ENCODE measurements at places on chromosomes 3 and 15.

DNA sequence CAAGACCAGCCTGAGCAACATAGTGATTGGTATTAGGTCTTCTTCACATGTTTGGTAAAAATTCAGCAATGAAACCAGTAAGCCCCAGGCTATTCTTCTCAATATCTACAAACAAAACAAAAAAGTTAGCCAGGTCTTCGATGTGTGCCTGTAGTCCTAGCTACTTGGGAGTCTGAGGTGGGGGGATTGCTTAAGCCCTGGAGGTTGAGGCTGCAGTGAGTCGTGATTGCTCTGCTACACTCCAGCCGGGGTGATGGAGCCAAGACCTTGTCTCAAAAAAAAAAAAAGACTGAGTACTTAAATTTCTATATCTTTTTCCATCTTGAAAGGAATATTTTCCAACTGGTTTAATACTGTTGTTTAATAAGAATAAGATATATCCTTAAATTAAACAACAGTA lies 106.8 kb downstream of the MBNL1 start:
- DNase-seq = no peak

GRCh38 chr3:34218706-34219385 lies 420.4 kb downstream of the PDCD6IP start:
- DNase-seq = no peak

- no peak for DNase-seq
Measured at GRCh38 chr15:40893019-40893670, 1.1 kb upstream of the VPS18 start.

DNA sequence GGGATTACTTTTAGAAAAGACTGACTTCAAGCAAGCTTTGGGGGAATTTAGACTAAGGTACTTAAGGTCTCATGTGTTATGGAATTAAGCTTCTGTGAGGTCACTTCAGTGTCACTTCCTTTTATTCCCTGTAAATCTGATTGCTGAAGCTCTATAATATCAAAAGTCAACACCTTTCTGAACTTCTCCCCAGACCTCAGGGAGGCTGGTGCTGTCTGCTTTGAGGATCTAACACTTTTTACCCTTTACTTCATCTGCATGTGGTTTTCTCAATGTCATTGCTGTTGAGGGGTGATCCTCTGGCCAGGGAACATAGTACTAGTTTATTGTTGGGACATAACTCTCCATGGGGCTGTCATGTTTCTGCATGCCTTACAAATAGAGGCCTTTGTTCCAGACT lies 41.8 kb upstream of the RASGRF1 start:
- DNase-seq = no peak

DNA sequence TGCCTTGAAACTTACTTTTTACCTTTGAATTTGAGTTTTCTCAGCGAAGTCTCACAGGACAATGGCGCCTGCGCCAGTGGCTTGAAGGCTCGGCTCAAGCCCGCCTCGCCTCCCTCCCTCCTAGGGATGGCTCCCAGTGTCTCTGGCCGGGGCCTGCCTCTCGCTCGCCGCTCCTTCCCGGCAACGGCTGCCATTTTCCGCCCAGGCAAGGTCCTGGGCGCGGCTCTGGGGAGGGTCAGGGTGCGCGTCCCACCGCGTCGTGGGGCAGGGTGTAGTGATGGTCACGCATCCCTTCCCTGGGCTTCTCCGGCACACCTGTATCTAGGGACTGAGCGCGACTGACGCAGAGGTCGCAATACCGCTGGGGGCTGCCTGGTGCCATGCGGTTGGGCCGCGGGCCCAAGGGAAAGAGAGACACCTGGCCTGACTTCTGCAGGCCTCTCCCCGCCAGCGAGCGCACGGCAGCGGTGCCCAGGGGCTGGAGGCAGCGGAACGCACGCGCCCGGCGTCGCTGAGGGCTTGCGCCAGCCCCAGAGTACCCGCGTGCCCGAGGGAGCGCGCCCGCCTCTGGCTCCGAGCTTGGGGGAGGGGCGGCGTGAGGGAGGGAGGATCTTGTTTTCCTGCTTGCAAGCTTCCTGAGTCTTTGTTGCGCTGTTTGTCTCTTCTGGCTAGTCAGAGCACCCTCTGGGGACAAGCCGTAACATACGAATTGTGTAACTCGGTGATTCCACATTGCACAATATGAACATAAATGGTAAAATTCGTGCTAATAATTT lies 20.7 kb upstream of the FEM1B start:
- peak; percentile 32 for DNase-seq

GRCh38 chr3:153210660-153211059 lies 48.6 kb downstream of the RAP2B start:
- no peak for DNase-seq

- no peak for DNase-seq
Measured at GRCh38 chr3:67529915-67530314, 124.5 kb downstream of the SUCLG2 start.

- DNase-seq = no peak
Measured at GRCh38 chr3:16520970-16521881, 7.7 kb upstream of the RFTN1 start.

DNA sequence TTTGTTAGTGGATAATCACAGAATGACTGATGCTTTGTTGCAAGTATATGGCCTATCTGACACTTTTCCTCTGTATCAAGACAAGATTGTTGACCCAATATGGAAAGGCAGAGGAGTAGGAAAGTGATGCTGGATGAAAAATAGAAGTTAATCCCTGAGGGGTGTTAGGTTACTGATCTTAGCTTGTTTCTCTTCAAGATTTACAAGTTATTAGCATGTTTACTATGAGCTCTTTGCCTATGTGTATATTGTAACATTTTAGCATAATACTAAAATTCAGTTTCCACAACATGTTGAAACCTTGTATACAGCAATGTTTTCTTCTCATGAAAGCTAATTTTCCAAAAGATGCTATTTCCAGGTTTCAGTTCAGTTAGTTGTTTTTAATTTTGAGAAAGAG lies 120.4 kb upstream of the CCNL1 start:
- DNase-seq = no peak

GRCh38 chr15:59105854-59106253 lies 908 bp downstream of the CCNB2 start:
- no peak for DNase-seq
